ENCODE measurements at places on chromosomes 6 and 20. TPM values are rescaled to one million over a fixed set of nuclear protein-coding genes. Genes with fewer than 3 reads are reported as not detected.

DNA sequence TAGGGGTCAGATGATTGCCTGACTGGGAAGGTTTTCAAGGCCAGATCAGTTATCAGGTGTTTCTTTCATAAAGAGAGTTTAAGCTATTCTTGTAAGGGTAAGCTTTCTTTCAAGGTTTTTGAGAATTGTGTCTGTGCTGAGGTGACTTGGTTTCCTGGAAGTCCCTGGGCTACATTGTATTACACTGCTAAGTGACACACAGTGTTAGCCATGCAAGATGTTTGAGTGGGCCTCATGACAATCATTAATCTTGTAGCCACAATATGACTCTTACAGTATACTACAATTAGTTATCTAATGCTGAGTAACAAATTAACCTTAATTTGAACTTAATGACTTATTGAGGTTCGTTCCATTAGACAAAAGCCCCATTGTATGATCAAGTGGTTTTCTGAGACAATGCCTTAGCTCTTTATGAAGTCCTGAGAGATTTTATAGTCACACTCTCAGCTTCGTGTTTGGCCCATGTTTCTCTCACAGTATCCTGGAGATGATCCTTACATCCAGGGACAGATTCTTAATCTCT, 186.7 kb downstream of the RPS12 start:
- DNase-seq, result no peak
- H3K27me3 ChIP-seq, result no peaks in the 10 kb centered on the region
- no peak overlapping the region for H3K4me3 ChIP-seq
- H3K27ac ChIP-seq, result no peak overlapping the region
- H3K36me3 ChIP-seq, result no peaks in the 10 kb centered on the region

DNA sequence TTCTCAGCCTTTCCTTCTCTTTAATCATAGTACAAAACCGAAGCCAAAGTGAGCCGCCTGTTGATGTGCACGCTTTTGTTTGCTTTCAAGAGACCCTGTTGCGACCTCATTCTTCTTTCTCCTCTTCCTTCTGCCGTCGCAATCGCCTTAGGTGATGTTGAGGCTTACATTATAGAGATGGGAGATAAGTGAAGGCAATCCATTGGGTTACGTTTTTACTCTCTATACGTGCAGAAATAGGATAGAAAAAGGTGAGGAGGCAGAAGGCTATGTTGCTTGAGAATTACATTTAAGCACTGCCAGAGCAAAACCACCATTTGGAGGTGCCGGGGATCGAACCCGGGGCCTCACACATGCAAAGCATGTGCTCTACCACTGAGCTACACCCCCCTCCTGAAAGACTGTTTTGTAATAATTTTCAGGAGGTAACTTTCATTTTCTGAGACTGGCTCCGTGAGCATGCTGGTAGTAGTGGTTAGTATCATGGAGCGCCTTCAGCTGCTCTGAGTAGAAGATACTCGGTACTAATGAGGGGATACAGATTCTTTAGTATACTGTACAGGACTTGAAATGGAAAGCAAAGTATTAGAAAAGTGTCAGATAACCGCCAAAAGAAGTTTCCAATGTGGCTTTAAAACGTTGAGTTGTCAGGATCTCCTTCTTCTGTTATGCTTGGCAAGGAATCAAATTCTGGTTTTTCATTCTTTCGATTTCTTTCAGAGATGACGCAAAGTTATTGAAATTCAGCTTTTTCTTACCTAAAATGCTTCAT, 165.6 kb downstream of the TRIM27 start:
- H3K27me3 ChIP-seq, result peaks cover 52% of the 10 kb centered on the region
- no peaks in the 10 kb centered on the region for H3K4me1 ChIP-seq
- no peak overlapping the region for H3K4me3 ChIP-seq
- no peaks in the 10 kb centered on the region for H3K36me3 ChIP-seq
- no peak for DNase-seq

The HLA-DQA2 gene
- 0.71 TPM for total RNA-seq

DNA sequence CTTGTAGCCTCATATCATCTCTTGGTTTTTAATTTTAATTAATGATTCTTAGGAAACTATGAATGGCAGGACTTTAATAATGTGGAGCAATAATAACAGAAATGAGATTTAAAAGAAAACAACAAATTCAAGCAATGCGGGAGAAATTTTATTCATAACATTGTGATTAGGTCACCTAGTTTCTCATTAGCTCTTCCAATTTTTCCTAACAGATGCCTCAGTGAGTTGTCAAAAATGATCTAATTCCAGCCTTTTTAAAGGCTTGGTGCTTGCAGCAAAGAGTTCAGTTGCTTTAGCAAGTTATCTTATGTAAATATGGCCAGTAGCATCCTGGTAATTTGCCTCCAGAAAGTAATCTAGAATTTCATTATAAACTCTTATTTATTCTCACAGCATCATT, 20.4 kb downstream of the PDE7B start:
- no peaks in the 10 kb centered on the region for H3K36me3 ChIP-seq
- no peak overlapping the region for H3K27ac ChIP-seq
- H3K4me1 ChIP-seq, result no peaks in the 10 kb centered on the region
- no peaks in the 10 kb centered on the region for H3K27me3 ChIP-seq

- H3K27me3 ChIP-seq, result no peaks in the 10 kb centered on the region
- no peak for DNase-seq
- H3K36me3 ChIP-seq, result no peaks in the 10 kb centered on the region
- H3K4me1 ChIP-seq, result peaks cover under 1% of the 10 kb centered on the region
- no peak overlapping the region for H3K4me3 ChIP-seq
These were observed 6.1 kb upstream of the IFT52 start for GRCh38 chr20:43584448-43585136.

DNA sequence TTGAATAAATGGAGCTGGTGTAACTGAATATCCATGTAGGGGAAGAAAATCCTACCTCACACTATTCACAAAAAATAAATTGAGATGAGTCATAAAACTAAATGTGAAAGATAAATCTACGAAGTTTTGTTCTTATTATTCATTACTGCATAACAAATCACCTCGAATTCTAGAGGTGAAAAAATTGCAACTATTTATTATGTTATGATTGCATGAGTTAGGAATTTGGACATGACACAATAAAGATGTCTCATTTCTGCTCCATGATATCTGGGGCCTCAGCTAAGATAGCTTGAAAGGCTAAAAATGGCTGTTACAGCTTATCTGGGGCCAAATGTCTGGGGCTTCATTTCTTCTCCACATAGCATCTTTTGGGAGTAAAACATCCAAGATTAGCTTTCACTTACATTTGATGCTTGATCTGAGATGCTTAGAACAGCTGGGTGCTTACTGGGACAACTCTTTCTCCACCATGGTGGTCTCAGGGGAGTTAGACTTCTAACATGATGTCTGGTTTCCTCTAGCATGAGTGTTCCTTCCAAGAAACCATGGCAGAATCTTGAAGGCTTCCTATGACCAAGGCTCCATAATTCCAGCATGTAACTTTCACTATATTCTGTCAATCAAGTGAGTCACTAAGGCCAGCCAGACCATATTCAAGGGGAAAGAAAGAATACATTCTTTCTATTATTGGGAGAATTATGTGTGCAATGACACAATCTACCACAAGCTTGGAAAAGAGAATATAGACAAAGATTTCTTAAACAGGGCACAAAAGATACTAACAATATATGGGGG, 30.1 kb downstream of the OR2B6 start:
- DNase-seq, result no peak
- H3K4me1 ChIP-seq, result no peaks in the 10 kb centered on the region
- no peak overlapping the region for H3K27ac ChIP-seq
- H3K36me3 ChIP-seq, result no peaks in the 10 kb centered on the region

- H3K36me3 ChIP-seq, result no peaks in the 10 kb centered on the region
- H3K4me3 ChIP-seq, result no peak overlapping the region
- H3K4me1 ChIP-seq, result no peaks in the 10 kb centered on the region
- no peaks in the 10 kb centered on the region for H3K27me3 ChIP-seq
These were observed 28.3 kb upstream of the CARMIL1 start for GRCh38 chr6:25250878-25251277.

The TXLNB gene
- total RNA-seq, result 0.17 TPM

- H3K27ac ChIP-seq, result no peak overlapping the region
- no peaks in the 10 kb centered on the region for H3K36me3 ChIP-seq
- H3K27me3 ChIP-seq, result no peaks in the 10 kb centered on the region
- no peaks in the 10 kb centered on the region for H3K4me1 ChIP-seq
These were observed 40.8 kb upstream of the MAN1A1 start for GRCh38 chr6:119390247-119390793.

GRCh38 chr6:14396826-14397517, 279.4 kb downstream of the CD83 start:
- H3K27me3 ChIP-seq, result no peaks in the 10 kb centered on the region
- peak; percentile 1 for DNase-seq
- no peaks in the 10 kb centered on the region for H3K36me3 ChIP-seq
- peaks cover 3% of the 10 kb centered on the region for H3K4me1 ChIP-seq
- H3K27ac ChIP-seq, result no peak overlapping the region

DNA sequence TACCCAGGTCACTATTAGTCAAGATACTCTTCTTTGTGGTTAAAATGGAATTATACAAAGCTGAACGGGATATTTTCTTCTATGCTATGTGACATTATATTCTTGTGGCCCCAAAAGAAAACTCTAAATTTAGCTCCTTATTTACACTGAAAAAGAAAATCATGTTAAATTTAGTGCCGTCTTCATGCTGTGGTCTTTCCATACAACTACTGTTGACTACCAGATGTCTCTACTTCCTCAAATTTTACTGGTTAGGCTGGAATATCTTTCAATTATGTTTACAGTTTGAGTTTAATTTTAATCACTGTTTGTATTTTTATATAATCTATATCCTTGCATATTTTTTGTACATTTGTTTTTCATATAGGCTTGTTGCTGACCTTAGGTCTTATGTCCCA, 95.6 kb upstream of the FOXO3 start:
- no peak overlapping the region for H3K27ac ChIP-seq
- no peaks in the 10 kb centered on the region for H3K36me3 ChIP-seq
- H3K4me1 ChIP-seq, result no peaks in the 10 kb centered on the region
- no peak overlapping the region for H3K4me3 ChIP-seq

The FGD2 gene
- 1.2 TPM for total RNA-seq

GRCh38 chr20:13423472-13424173, 202.5 kb downstream of the ISM1 start:
- no peak for DNase-seq
- H3K4me3 ChIP-seq, result no peak overlapping the region
- H3K36me3 ChIP-seq, result no peaks in the 10 kb centered on the region
- H3K27ac ChIP-seq, result no peak overlapping the region

DNA sequence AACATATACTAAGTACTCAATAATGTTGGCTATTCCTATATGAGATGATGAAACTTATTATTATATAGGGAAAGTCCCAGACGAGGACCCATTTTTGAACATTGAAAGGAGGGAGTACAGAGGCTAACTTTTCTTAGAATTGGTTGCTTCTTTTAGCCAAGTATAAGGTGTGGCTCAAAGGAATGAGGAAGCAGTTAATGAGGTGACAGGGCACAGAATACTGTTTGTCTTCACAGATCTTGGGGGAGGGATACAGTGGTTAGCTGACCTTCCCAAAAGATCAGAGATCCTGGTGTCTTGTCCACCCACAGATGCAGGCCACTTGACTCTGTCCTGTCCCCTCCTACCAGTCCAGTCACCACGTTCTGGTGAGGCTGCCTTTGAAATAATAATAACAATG, 67.8 kb upstream of the EPB41L1 start:
- H3K4me3 ChIP-seq, result no peak overlapping the region
- H3K36me3 ChIP-seq, result no peaks in the 10 kb centered on the region
- peaks cover 29% of the 10 kb centered on the region for H3K27me3 ChIP-seq
- no peak for DNase-seq

The TSPO2 gene
- total RNA-seq, result not detected

DNA sequence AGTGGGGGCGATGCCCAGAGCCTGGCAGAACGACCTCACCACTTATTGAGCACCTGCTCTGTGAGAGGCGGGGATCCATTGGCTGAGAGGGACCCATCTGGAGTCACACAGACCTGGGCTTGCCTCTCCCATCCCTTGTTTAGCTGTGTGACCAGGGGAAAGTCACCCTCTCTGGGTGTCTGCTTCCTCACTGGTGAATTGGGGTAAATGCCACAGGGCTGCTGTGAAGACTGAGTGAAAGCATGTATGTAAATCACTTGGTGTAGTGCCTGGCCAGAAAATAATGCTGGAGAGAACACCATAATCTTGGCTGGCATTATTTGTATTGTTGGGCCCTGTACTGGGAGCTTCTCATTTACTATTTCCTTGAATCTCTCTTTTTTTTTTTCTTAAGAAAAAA, 83.4 kb upstream of the PRL start:
- no peak overlapping the region for H3K4me3 ChIP-seq
- no peak for DNase-seq
- H3K36me3 ChIP-seq, result no peaks in the 10 kb centered on the region

The TTK gene
- total RNA-seq, result 0.60 TPM

GRCh38 chr6:74170118-74170517, 474.1 kb downstream of the CD109 start:
- no peak for DNase-seq
- H3K36me3 ChIP-seq, result no peaks in the 10 kb centered on the region
- H3K27me3 ChIP-seq, result no peaks in the 10 kb centered on the region
- H3K27ac ChIP-seq, result no peak overlapping the region
- no peaks in the 10 kb centered on the region for H3K4me1 ChIP-seq

- no peaks in the 10 kb centered on the region for H3K36me3 ChIP-seq
- no peak overlapping the region for H3K4me3 ChIP-seq
- peaks cover 12% of the 10 kb centered on the region for H3K4me1 ChIP-seq
These were observed 30.0 kb downstream of the TFAP2A start for GRCh38 chr6:10384610-10385523.

Measured in CD4-positive, alpha-beta T cell (primary cell).